M059J (cell line): ENCODE measurements at places on chromosomes 1 and 21.

DNA sequence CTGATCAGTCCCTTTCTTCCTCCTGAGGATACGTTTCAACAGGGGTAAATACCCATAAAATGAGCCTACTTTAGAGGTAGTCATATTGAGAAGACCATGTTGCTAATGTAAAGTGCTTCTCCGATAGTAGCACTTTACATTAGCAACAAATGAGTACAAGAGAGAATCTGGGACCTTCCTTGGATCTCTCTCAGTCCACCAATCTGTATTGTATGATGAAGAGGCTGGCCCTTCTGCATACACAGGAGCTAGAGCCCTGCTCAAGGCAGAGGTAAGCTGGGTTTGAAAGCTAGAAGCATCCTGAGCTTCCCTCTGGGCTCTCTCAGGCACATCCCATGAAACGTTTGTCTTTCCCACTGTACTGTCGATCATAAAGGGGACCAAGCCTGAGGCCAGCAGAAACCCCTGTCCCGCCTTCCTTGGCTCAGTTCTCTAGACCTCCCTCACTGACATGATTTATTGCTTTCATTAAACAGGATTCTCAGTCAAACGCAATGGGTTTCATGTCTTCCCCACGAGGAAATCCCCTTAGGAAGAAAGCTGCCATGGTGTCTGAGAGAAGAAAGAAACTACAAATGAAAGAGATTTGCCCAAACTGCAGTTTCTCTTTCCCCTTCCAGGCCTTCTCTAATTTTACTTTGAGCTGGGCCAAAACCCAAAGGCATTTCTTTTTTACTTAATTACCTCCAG is 62.8 kb upstream of the BCAR3 start:
- peak; percentile 23 for DNase-seq

DNA sequence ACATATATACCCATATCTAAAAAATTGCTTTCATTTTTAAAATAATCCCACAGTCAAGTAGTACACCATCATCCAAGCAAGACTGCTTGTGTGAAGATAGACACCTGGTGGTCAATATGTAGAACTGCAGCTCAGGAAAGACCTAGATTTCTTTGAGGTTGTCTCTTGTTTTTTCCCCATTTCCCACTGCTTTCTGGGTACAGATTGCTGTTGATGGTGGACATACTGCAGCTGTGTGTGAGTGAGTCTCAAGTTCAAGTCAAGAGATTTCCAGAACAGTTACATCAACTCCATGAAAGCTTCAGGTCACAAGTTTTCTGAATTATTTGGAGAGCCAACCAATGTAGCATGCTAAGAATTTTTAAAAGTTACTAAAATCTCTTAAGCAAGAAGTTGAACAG is 306.4 kb downstream of the DUSP10 start:
- peak; percentile 63 for DNase-seq

DNA sequence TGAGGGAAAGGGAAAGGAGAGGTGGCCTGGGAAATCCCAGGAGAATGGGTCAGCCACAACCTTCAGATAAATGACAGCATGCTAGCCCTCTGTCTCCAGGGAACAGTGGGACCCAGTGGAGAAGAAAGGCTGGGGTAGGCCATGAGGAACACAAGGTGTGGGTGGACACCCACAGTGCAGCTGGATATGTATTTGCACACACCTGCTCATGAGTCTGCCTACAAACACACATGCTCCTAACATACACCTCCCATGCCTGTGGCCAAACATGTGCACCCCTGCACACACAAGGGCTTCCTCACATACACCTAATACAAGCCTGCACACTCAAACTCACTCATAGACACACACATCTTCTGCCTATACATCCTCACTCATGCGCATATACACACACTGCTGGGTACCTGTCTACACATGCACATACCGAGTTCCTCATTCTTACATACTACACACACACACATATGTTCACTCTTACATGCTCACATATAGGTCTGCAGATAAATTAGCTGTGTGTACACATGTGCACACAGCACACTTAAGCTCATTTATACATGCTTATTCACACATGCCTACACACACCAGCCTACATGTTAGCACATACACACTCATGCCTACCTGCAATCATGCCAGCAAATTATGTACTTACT is 3.6 kb downstream of the C1orf216 start:
- no peak for DNase-seq

DNA sequence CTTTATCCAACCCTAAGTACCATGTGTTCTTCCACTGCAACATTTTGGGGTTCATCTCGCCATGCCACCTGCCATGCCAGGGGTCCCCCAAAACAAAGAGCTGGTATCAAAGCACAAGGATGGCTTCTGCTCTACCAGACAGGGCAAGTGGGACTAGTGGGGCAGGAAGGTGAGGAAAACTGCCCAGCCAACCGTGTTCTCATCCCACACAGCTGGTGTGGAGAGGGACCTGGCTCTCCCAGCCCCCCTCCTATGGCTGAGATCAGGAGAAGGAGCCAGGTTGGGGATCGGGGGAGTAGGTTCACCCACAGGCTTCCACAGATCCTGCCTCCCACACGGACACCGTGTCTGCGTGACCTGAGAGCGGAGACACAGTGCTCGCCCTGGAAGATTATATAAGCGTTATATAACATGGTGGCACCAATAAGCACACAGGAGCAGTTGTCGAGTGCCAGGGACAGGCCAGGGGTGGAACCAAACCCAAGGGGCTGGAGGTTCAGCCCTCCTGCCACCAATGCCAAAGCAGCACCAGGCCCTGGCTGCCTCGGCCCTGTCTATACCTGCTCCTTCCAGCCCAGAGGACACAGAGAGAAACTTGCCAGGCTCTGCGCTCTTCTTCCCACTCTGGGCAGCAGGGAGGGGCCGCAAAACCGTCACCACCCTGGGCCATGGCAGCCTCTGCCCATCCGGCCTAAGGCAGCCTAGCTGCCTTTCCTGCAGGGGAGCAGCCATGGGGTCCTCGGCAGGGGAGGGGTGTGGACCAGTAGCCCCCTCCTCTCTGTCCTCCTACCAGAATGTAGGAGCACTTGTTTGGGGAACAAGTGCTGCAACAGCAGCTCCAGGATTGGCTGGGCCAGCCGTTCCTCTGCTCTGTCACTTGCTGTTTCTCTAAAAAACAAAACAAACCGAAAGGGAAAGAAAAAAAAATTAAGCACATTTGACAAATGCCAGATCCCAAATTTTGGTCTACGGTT is 43.5 kb downstream of the CD34 start:
- no peak for DNase-seq

- no peak for DNase-seq
Measured at GRCh38 chr1:193421487-193421886, 235.1 kb upstream of the B3GALT2 start.

- DNase-seq: peak; percentile 9
Measured at GRCh38 chr1:181504399-181504842, 21.1 kb downstream of the CACNA1E start.

DNA sequence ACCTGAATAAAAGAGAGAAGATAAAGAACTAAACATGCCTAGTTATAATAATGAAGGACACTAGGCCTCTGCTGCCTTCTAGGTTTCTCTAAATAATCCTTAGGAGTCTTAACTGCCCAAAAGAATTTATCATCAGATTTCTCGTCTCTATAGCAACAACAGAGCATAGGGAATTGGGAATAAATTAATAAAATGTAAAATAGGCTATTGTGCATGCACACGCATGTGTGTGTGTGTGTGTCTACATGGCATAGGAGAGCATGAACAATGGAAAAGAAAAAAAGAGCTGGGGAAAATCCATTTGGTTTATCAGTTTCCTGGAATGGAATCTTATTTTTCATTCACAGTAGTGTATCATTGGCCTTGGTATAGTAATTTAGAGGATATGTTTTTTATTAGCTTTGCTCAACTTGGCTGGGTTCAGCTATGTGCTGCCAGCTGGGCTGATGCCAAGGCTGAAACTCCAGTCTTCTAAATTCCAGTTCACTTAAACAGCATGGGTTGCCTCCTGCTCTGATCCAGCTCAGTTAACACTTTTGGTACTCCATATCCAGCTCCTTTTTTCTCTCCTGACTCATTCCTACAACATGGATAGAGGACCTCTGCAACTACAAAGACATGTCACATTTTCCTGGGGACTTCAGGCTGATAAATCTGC is 80.6 kb upstream of the SLFNL1 start:
- DNase-seq: peak; percentile 89

- no peak for DNase-seq
Measured at GRCh38 chr1:216044538-216044937, 378.7 kb downstream of the USH2A start.

- no peak for DNase-seq
Measured at GRCh38 chr1:224580006-224580405, 36.1 kb upstream of the CNIH3 start.

DNA sequence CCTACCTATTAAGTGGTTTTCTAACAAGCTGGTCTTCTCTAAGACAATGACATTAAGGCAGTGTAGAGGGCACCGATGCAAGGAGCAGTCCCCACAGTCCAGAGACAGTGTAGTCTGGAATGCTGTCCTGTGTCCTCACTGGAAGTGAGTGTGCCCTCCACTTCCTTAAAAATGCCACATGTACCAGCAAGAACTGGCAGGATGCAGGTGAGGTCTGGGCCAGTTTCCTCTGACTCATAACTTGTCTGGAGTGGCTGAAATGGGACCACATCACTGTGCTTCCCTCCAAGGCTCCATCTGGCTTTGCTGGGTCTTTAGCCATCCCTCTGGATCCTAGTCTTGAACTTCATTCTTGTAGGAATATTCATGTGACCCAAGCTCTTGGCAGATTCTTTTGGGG is 170.5 kb upstream of the KIAA0040 start:
- DNase-seq: no peak

DNA sequence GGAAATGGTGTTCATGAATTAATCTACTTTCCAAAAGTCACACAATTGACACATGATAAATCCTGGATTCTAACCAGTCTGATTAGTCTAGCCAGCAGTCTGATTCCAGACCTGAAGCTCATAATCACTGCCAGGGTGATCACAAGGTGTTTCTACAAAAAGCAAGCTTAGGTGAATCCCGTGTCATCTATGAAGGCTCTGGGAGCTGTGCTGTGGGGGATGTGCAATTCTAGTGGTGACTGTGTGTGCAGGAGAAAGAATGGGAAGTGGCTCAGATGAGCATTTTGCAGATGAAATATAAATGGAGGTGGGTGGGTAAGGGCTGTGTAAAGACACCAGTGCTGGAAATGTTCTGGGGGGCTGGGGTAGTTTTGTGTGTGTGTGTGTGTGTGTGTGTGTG is 1.8 kb upstream of the NPPB start:
- DNase-seq: no peak

GRCh38 chr1:64433308-64433707 is 36.6 kb upstream of the CACHD1 start:
- DNase-seq: no peak

DNA sequence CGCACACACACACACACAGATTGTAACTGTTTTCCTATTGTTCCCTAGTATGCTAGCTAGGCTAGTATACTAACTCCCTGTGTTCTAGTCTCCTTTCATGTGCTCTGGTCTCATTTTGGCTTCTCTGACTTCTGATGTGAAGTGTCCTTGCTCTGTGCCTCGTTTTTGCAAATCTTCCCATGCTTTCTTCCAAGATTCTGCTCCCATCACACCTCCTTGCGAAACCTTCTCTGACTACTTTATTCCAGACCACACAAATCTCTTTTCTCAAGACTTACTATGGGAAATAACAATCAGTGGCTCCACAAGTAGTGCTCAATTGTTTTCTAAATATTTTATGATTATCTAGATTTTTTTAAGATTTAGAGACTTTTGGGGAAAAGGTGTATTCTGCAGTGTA is 10.3 kb downstream of the PRRX1 start:
- no peak for DNase-seq

DNA sequence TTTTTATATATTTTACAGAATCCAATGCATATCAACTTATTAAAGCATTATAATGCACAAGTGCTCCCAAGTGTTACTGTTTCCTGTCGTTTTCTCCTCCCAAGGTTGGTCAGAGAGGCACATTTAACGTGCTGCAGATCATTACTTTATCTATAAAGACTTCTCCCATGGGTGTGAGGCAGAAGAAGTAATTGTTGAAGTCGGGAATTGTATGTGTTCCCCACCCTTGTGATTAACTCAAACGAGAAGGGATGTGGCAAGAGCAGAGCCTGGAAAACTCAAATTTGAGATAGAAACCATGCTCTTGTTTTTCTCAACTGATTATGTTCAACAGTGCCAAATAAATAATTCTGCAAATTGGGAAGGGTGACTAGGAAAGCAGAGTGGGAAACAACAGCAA is 412.5 kb upstream of the ADAMTS5 start:
- DNase-seq: no peak

- no peak for DNase-seq
Measured at GRCh38 chr1:76084029-76084627, 9.6 kb downstream of the ST6GALNAC3 start.

DNA sequence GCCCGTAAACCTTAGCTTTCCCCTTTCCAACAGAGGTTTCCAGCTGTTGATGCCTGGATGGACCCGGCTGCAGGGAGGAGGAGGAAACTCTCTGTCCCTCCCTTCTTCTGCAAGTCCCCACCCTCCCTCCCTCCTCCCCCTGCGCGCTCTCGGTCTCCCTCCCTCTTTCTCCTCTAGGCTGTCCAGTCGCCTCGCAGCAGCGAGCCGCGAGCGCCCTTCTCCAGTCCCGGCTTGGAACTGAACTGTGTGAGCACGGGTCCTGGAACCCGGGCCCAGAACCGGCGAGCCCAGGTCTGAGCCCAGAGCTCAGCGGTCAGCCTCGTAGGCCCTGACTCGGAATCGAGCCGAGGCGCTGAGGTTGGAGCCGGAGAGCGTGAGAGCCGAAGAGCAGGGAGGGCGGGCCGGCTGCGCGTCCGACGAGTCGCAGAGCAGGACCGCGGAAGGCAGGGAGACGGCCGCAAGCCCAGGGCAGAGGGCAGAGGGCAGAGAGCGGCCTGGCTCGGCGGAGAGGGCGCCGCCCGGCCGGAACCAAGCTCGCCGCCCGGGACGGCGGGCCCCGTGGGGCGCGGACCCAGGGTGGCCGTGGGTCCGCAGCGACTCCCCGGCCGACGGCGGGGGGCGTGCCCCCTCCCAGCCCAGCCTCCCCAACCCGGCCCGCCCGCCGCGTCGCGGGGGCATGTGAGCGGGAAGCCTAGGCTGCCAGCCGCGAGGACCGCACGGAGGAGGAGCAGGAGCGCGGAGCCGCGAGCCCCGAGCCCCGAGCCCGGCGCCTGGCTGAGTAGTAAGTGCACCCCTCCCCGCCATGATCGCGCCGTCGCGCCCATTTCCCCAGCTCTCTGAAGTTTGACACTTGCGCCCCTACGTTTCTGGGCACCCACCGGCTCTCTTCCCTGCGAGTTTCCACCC is at the start of gene SOX13:
TSS of gene SOX13 (plus strand) at position 185 of the 906 bp plus-strand sequence. CDS start 39,801 bp downstream, outside the sequence.
- peak; percentile 88 for DNase-seq
